ENCODE measurements at places on chromosomes 4 and X.

GRCh38 chr4:10119773-10120172 lies 3.2 kb upstream of the WDR1 start:
- DNase-seq: no peak

DNA sequence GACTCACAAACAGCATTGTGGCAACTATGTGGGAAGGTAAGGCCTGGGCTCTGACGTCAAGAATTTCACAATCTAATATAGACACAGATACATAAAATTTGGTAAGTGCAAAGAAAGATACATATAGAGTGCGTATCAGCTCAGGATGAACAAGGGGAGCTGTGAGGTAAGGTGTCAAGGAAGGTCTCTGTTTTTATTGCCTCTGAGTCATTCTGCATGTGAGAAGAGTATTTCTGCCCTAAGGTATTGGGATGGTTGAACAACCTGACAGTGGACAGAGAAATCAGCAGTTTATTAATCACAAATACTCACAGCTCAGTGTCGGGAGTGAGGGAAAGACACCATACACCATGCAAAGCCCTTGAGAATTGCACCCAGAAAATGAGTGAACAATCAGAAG lies 89.8 kb downstream of the COMMD8 start:
- no peak for DNase-seq

GRCh38 chr4:70183168-70183939 lies 12.2 kb upstream of the ODAM start:
- DNase-seq: peak; percentile 8

- no peak for DNase-seq
These were observed 72.9 kb upstream of the STIM2 start for GRCh38 chr4:26787461-26788340.

- no peak for DNase-seq
These were observed 15.3 kb downstream of the ABCD1 start for GRCh38 chrX:153739754-153740486.

DNA sequence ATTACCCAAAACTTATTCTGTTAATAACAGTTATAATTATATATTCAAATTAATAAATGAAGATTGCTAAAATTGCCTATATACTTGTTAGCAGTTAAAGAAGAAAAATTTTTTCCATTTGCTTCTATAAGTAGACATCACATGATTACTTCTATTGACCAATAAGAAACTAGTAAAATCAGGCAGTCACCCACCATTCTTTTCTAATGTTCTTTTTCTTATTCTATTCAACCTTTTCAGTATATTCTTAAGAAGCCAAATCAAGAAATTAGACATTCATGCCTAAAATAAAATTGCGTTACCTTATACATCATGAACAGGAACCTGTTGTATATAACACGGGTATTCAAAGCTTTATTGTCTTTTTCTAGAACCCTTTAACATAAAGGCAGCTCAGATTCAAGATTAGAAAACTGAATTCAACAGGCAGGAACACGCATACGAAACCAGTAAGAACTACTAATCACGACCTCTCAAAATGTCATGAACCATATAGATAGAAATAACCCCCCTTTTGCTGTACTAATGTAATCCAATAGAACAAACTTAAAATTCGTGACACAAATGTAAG lies 568.1 kb upstream of the DIPK2B start:
- no peak for DNase-seq

DNA sequence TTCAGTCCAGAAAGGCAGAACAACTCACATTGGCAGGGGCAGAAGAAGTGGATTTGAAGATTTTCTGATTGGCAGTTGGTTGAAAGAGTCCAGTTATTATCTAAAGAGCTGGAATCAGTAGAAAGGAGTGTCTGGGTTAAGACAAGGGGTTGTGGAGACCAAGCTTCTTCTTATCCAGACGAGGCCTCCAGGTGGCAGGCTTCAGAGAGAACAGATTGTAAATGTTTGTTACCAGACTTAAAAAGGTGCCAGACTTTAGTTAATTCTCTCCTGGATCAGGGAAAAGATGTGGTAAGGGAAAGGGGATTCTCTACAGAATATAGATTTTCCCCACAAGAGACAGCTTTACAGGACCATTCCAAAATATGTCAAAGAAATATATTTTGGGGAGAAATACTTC lies 36.7 kb upstream of the TLR3 start:
- DNase-seq: no peak

GRCh38 chr4:119087121-119087520 lies 48.5 kb upstream of the MYOZ2 start:
- DNase-seq: no peak

- no peak for DNase-seq
These were observed 483.2 kb downstream of the SMARCA1 start for GRCh38 chrX:129040124-129040523.

DNA sequence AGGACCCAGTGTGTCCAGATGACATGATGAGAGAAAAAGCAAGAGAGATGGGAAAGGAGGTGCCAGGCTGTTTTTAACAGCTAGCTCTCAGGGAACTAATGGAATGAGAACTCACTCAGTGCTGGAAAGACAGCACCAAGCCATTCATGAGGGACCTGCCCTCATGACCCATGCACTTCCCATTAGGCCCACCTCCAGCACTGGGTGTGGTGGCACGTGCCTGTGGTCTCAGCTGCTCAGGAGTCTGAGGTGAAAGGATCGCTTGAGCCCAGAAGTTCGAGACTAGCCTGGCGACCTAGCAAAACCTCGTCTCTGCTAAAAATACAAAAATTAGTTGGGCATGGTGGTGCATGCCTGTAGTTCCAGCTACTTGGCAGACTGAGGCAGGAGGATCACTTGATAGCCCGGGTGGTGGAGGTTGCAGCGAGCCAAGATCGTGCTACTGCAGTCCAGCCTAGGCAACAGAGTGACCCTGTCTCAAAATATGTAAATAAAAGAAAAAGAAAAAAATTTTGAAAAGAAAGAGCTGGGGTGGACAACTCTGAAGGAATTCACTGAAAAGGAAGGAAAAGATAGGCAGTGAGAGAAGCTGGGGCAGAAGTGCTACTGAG lies 50.9 kb downstream of the FAM193A start:
- DNase-seq: no peak
